ENCODE measurements at places on chromosomes 6 and 20.

DNA sequence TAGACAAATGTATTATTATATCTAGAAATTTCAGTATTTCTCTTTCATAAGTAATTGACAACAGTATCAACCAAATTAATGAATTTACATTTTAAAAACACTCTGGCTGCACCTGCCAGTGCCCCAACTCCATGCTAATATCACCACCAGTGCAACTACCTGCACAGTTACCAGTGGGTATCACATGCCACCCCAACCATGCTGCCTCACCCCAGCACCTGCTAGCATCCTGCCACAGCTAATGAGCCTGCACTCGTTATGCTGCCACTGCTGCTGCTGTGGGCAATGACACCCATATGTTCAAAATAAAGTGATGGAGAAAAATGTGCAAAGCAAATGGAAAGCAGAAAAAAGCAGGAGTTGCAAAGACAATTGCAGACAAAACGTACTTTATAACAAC is 855.9 kb upstream of the MANEA start:
- DNase-seq = no peak

DNA sequence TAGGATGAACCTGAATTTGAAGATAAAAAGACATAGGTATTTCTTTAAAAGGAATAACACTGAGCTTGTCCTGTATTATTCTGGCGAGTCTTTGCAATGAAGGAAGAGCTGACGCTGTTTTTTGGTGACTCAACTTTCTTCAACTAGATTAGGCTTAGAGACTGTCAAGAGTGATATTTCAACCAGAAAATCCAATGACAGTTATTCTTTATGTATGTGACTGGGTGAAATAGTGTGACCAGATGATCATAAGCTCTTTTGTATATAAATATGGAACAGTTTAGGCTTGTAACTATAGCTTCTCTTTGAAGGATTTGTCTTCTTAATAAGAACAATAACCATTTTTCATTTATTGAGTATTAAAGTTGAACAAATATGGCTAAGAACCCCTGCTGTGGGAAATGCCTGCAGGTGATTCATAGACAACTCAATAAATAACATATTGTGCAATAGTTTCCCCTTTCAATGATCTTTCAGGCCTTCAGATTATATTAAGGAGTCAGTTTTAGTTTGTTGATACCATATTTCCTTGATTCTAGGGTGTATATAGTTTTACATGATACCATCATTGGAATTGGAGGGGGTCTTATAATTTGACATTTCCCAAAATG is 265.6 kb upstream of the JAG1 start:
- DNase-seq = no peak

DNA sequence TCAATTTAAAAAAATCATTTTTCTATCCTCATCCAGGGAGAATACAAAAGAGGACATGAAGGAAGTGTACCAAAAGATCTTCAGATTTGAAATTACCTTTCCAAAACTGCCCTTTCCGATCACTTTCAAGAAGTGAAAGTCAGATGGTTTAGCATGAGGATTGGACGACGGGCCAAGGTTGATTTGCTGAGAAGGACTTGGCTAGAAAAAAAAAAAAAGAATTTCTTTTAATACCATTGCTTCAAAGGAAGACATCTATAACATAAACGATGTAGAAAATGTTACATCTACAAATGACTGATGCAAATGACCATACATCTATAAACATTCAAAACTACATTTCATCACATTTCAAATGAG is 120.9 kb upstream of the SLC2A12 start:
- DNase-seq = no peak

DNA sequence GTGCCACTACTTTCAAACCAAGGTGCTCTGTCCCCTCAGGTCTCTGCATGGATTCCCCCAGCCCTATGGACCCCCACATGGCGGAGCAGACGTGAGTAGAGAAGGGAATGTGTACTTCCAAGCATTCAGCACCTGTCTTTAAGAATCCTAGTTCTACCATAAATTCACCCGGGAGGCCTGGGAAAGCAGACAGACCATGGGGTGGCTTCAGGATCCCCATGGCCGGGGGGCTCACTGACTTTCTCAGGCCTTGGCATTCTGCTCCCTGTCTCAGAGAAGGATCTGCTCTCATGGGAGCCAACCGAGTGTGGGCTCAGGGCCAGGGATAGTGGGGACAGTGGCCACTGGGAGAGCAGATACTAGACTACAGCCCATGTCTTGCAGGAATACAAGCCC is 2.3 kb downstream of the CDC25B start:
- DNase-seq = no peak

- DNase-seq = no peak
Observed at GRCh38 chr6:111242452-111242851, 155.1 kb downstream of the SLC16A10 start.

All from K562 (cell line).